Activated CD8-positive, alpha-beta memory T cell treated with anti-CD3 and anti-CD28 coated beads, Interleukin-2, amount 10 ng/mL, durations not matched to agents 7 days and 5 days (primary cell): ENCODE measurements at places on chromosomes 2 and 18. TPM values are rescaled to one million over a fixed set of nuclear protein-coding genes. Genes with fewer than 3 reads are reported as not detected.

DNA sequence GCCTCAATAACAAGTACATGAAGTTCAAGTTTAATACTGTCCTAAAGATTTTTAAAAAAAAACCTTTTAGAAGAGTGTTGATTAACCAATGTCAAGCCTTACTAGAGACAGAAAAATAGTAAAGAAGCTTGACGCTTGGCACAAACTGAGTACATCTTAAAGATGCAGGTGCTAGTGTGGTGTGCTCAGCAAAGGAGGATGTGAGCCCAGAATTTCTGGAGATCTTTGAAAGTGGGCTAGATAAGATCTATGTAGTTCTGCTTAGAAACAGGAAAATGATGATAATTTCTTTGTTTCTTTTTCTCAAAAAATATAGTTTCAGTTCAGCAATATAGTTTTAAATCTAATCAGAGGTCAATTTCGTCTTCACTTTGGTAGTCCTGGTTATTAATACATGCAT is 118.3 kb upstream of the KLHL14 start:
- no peaks in the 10 kb centered on the region for H3K4me1 ChIP-seq
- no peak overlapping the region for H3K27ac ChIP-seq
- no peaks in the 10 kb centered on the region for H3K36me3 ChIP-seq
- no peaks in the 10 kb centered on the region for H3K27me3 ChIP-seq

- H3K27me3 ChIP-seq = no peaks in the 10 kb centered on the region
- H3K27ac ChIP-seq = peak overlapping the region; percentile 24
- peaks cover 27% of the 10 kb centered on the region for H3K4me1 ChIP-seq
- peaks cover 6% of the 10 kb centered on the region for H3K36me3 ChIP-seq
- H3K4me3 ChIP-seq = peak overlapping the region; percentile 7
- no peak for DNase-seq
These were observed 16.8 kb downstream of the HDLBP start for GRCh38 chr2:241298673-241299072.

DNA sequence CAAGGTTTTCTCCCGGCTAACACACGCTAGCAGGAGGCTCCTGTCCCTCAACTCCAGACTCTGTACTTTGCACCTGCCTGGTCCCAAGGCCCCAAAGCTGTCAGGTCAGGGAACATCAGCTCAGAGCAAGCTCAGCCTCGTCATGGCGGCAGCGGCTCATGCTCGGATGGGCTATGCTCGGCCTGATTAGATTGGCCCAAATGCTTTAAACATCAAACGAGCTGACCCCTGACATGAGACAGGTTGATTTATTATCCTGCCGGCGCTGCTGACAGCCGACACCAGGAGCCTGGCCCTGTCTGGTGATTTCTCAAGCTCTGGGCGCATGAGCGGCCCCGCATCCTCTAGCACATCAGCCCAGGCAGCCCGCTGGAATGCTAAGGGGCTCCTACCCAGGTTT is 436.4 kb downstream of the EIPR1 start:
- H3K4me1 ChIP-seq = no peaks in the 10 kb centered on the region
- no peaks in the 10 kb centered on the region for H3K36me3 ChIP-seq
- H3K27me3 ChIP-seq = no peaks in the 10 kb centered on the region

The ADRA2B gene
- 0.15 TPM for total RNA-seq

DNA sequence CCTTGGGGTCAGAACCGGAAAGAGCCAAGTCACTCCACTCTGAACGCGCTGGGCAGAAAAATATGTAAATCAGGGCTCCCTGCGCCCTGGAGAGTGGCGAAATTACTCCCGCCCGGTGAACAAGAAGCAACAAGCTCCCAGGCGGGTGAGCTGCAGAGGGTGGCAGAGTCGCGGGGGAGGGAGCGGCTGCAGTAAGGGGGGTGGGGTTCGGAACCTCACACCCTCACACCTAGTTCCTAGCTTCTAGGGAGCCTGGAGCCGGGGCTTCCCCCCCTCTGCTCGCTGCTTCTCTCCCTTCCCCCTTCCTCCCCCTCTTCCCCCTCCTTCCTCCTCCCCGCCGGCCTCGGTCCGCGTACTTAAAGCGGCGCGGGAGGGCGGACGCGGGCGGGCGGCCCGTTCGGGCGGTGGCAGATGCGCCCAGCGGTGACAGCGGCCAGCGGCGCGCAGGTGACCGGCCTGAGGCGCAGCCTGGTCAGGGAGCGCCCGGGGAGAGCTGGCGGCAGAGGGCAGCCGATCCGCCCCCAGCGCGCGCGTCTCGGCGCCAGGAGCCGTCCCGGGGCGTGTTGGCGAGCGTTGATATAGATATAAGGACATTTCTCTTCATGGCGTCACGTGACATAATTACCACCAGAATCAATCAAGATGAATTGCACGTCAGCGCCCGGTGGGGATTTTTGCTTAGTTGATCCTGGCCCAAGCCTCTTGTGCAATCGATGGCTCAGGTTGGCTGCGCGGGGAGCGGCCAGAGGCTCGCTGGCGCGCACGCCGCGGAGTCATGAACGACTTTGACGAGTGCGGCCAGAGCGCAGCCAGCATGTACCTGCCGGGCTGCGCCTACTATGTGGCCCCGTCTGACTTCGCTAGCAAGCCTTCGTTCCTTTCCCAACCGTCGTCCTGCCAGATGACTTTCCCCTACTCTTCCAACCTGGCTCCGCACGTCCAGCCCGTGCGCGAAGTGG is at the start of gene HOXD11:
TSS of gene HOXD11 (plus strand) at position 700 of the 959 bp plus-strand sequence. CDS start at position 776, 76 bp downstream.
- H3K27me3 ChIP-seq = peaks cover 85% of the 10 kb centered on the region
- H3K4me1 ChIP-seq = peaks cover 10% of the 10 kb centered on the region
- peak within 1 kb of the TSS; percentile 23 for H3K4me3 ChIP-seq
- peak within 1 kb of the TSS; percentile 75 for H3K27ac ChIP-seq

DNA sequence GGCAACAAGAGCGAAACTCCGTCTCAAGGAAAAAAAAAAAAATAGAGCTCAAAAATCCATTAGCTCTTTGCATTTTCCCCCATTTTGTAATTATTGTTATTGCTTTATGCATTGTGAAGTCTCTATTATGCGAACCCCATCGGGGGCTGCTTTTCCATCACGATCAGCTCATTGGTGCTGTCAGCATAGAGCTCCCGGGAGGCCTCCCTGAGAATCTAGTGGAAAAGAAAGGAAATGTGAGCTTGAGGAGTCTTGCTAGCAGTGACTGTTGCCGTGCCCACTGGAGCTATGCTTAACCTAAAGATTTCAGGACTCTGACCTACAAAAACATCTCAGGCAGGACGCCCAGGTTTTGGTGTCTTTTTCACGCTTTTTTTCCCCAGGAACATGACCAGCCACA is 102.6 kb upstream of the NDUFV2 start:
- H3K27me3 ChIP-seq = peaks cover 41% of the 10 kb centered on the region
- H3K27ac ChIP-seq = no peak overlapping the region
- H3K4me1 ChIP-seq = peaks cover under 1% of the 10 kb centered on the region
- no peaks in the 10 kb centered on the region for H3K36me3 ChIP-seq

The C2orf49 gene
- 23.1 TPM for total RNA-seq

DNA sequence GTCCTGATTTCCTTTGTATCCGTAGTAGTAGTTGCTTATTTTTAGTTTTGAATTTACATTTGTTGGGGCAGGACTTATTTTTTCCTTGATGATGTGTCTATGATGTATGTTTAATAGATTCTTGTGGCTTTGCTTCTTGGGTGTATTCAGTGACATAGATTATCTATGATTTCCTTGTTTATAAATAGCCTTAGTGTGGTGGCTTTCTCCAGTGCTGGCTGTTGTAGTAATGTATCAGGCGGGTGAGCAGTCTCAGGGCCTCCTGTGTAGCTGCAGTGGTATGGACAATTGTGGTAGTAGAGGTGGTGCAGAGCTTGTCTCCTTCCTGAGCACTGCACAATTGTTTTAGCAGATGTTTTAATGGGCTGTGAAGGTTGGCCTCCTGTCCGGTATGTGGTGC is 60.5 kb downstream of the SMCHD1 start:
- no peak overlapping the region for H3K4me3 ChIP-seq
- peaks cover 75% of the 10 kb centered on the region for H3K36me3 ChIP-seq
- H3K27me3 ChIP-seq = no peaks in the 10 kb centered on the region
- no peak overlapping the region for H3K27ac ChIP-seq

The GAREM2 gene
- 4.5 TPM for total RNA-seq
